ENCODE measurements at places on chromosomes 7 and 10.

DNA sequence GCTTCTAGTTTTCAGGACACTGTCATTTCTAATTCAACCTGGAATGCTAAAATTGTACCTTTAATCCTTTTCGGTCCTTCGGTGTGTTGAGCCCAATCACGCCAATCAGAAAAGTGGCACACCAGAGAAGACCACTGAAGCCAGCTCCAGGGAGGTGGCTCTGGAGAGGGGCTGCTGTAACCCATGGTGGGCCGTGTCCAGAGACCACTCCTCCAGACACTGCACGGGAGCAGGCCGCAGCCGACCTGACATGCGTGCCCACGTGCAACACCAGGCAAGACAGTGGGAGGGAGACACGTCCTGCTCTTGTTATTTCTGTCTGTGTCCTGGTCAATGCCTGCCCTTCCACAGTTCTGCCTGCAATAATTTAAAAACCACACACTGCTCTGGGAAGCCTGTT is 246.1 kb downstream of the ZMYND11 start:
- DNase-seq, result no peak

DNA sequence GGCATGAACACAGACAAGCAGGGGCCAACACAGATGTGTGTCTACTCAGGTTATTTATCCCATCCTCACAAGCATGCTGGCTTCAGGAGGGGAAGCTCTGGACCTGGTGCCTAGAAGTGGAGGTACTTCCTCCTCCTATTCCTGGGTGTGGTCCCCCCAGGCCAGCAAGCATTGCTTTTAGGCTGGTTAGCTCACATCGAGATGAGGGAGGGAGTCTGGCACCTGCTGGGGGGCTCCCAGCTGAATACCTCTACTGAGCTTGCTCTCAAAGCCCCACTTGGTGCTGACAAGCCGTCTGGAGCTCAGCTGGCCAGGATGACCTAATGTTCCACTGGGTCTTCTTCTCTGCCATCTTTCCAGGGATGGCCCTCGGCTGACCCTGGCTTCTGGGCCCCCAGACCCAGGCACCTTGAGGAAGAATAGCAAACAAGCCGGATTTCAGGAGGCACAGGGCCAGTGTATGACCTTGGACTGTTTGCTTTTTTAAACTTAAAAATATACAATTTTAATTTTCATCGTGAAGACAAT is 26.8 kb downstream of the FAM241B start:
- DNase-seq, result no peak

- DNase-seq, result no peak
Measured at GRCh38 chr7:11195502-11195901, 221.8 kb downstream of the PHF14 start.

- DNase-seq, result no peak
Measured at GRCh38 chr7:85714043-85714578, 527.3 kb upstream of the SEMA3D start.

DNA sequence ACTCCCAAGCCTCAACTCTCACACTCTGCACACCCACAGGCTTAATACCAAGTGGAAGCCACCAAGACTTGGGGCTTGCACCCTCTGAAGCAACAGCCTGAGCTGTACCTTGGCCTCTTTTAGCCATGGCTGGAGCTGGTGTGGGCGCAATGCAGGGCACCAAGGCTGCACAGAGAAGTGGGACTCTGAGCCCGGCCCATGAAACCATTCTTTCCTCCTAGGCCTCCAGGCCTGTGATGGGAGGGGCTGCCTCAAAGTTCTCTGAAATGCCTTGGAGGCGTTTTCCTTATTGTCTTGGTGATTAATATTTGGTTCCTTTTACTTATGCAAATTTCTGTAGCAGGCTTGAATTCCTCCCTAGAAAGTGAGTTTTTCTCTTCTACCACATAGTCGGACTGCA is 276.6 kb downstream of the PAXIP1 start:
- DNase-seq, result no peak

DNA sequence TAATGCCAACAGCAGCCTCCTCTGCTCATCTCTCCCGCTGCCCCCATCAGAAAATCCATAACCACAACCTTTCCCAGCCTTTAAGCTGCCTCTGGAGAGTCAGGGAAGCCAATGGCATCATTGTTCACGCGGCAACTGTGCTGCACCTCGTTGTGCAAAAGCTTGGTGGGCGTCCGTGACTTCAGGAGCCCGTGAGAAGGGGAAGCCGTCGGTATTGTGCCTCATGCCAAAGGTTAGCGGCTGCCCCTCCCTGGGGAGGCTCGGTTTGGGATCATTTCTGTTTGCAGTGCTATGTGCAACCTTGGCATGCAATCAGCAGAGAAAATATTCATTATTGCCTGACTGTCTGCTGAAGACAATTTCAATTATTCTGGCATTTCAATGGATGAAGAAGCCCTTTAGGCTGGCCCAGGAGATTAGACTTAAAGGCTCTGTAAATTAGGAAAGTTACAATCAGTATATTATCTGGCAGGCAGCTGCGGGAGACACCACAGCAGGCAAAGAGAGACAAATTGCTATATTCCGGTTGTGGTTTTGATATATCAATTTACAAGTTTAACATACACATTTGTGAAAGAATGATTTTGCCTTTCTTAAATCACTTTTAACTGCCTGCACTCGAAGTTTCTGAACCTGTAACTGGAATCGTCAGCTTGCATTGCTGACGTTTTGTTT is 244.5 kb downstream of the GATA3 start:
- DNase-seq, result peak; percentile 66

DNA sequence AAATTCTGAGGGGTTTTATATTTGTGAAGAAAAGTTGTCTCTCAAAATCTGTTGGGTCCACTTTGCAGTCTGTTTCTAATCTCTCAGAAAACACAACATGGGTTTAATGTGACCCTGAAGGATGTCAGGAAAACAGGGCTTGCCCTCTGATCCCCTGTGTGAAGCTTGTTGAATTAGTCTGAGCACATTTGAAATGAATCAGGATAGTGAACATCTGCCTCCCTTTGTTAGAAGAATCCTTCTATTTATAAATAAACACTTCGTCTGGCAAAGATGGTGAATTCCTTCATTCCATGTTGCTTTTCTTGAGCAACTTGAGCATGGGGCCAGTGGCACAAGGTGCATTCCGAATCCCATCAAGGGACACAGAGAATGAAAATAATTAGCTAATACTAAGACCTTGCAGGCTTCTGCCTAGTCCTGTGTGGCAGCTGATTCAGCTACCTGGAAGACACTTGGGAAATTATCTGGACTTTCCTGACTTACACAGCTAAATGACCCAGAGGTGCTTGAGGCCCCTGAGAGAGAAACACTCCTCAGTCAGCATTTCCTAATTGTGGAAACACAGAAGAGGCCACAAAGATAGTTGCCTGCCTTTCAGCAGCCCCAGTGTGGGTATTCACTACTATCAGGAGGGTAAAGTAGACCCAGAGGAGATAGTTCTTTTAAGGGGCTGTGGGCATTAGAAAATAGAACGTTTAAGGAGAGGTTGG is 305.5 kb downstream of the C7orf25 start:
- DNase-seq, result no peak

DNA sequence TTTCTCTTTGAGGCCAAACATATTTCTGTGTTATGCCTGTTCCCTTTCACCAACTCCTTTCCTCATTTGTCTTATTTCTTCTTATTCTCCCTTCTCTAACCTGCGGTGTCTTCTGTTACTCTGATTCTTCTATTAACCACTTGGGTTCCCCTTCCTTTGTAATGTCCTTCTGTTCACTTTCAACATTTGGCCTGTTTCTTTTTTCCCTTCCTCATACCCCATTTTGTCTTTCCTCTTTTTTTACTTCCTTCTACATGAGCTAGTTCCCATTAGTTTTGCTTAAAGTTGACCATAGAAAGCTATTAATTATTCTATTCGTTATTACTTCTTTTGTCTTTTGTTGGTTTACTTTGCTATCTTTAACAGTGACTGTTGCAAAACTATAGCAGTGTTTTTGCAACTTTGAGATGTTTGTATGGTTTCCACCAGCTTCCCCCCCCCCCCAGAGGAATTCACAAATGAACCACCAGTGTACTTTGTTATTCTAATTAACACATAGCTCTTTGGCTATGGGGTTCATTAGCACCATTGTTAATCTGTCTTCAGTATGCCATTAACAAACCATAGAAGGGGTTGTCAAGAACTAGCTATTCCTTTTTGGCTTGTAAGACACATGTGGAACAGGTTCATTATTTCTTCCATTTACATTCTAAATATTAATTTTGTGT is 2.9 kb downstream of the LRGUK start:
- no peak for DNase-seq

GRCh38 chr7:22124941-22125340 is 179.2 kb upstream of the CDCA7L start:
- DNase-seq, result no peak

DNA sequence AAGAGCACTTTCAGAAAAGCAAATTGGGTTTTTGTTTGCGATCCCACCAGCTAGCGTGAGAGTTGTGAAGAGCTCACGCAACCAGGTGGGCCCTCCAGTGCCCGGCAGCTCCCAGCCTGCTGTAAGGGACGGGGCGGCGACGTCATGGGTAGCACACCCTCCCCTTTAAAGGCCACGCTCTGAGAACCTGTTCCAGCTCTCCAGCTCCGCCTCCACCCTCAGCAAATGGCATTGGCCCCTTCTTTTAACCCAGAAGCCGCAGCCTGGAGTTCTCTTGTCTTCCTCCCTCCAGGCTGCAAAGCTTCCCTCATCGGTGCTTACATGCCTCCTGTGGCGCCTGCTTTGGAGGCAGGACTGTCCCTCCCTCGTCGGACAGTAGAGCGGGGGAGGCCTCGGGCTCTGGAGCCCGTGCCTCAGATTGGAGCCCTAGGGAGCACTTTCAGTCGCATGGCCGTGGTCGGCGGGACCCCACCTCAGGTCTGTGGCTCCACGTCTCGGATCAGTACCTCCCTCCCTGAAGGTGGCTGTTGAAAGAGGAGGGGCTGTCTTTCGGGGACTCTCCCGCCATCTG is 32.9 kb downstream of the WIPI2 start:
- DNase-seq, result no peak

- DNase-seq, result no peak
Measured at GRCh38 chr7:44108768-44109750, 4.9 kb downstream of the AEBP1 start.

DNA sequence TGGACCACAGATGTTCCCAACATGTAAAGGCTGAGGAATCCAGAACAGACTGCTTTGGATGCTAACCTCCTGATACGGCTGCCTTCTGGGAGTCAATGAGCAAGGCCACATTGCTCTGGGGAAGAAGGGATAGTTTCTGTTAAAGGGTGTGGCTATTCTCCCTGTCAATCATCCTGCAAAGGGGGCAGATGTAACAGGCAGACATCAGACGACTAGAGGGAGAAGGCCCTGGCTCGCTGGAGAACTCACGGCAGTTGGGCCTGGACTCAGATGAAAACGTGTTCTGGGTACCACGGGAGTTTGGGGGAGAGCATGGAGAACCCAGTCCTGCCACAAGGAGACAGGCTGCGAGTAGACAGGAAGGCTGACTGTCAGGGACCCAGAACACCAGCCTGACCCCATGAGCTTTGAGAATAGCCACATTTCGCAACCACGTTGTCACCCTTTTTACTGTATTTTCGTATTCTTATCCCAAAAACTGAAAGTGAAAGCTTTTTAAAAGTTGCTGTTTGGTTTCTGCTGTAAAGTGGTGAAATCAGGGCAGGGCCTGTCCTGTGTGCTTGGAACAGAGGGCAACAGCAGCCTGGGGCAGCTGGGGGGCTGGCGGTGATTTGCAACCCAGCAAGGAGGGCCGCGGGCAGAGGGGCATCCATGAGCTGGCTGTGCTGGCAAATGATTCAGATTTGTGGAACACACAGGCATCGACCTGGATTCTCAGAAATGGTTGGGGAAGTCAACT is 95.3 kb downstream of the MYOF start:
- DNase-seq, result no peak

DNA sequence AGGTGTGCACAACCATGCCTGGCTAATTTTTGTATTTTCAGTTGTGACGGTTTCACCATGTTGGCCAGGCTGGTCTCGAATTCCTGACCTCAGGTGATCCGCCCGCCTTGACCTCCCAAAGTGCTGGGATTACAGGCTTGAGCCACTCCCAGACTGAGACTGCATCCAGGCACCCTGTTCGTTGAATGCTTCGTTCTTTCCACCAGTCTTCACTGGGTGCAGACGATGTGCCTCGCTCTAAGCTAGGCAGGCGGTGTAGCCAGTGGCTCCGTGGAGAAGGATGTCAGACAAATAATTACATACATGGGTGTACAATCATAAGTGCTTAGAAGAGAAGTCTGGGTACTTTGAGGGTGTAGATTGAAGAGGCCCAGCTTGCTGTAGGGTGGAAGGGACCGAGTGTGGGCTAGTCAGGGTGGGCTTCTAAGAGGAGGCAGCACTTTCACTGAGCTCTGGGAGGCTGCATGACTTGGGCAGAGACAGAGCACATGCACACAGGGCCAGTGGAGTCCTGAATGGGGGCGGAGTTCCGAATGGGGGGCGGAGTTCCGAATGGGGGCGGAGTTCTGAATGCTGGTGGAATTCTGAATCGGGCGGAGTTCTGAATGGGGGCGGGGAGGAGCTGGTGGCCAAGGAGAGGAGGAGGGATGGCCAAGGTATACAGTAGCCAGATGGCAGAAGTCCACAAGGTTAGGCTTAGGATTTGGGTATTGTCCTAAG is 74.3 kb downstream of the COL26A1 start:
- no peak for DNase-seq

DNA sequence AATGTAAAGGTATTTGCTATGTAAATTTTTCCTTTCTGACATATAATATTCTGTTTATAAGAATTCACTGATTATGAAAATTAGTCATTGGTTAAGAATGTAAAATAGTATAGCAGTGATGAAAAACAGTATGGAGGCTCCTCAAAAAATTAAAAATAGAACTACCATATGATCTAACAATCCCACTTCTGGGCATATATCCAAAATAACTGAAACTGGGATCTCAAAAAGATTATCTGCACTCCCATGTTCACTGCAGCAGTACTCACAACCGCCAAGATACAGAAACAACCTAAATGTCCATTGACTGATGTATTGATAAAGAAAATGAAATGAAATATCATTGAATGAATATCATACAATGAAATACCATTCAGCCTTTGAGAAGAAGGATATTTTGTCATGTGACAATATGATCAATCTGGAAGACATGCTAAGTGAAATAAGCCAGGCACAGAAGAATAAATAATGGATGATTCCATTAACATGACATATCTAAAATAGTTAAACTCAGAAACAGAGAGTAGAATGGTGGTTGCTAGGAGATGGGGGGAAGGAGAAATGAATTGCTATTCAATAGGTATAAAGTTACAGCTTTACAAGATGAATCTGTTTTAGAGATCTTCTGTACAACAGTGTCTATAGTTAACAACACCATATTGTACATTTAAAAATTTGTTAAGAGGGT is 14.0 kb downstream of the C10orf88 start:
- no peak for DNase-seq

Data from SK-N-DZ (cell line).